Femur (tissue), 1 donor: ENCODE measurements at places on chromosomes 3 and 15.

DNA sequence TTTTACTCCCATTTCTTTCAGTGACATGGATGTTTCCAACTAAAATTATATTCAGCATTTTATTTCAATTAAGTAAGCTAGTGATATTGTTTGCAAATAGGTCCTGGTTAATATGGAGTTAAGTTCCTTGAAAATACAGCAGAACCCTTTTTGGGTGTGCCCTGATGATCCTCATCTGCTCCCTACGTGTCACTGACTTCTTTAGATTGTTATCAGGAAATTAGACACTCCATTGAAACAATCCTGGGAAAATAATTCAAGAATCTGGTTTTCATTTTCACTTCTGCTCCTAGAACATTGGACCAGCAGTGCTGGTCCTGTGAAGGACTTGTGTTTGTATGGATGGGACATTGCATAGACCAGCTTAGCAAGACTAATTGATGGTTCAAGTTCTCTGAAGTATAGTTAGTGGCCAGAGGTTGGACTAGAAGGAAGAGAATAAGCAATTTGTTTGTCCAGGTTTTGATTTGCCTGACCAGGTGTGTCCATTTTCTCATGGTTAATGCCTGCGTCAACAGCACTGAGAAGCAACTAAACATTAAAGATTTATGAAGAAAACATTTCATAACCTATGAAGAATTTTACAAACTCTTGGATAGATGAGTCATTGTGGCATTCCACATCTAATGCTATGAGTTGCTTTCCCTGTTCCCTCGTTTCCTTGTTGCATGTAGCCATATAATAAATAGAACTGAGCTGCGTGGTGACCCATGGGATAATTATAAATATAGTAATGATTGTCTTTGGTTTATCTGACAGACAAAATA is 95.8 kb downstream of the ZPLD1 start:
- DNase-seq = no peak

DNA sequence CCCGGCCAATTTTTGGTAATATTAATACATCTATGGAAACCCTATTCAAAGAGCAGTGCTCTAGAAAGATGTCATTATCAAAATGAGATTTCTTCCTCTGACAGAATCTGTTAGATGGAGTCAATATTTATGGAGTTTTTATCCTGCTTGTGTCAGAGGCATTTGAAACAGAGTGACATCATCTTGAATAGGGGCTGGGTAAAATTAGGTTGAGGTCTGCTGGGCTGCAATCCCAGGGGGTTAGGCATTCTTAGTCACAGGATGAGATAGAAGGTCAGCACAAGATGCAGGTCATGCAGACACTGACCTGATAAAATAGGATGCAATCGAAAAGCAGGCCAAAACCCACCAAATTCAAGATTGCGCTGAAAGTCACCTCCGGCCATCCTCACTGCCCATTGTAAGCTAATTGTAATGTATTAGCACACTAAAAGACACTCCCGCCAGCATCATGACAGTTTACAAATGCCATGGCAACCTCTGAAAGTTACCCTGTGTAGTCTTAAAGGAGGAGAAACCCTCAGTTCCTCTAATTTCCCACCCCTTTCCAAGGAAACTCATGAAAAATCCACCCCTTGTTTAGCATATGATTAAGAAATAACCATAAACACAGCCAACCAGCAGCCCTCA is 27.3 kb upstream of the CCDC50 start:
- no peak for DNase-seq

- DNase-seq = no peak
Measured at GRCh38 chr3:155409336-155409735, 115.9 kb upstream of the STRIT1 start.

- DNase-seq = no peak
Measured at GRCh38 chr3:103499132-103499900, 1064.5 kb downstream of the ZPLD1 start.

DNA sequence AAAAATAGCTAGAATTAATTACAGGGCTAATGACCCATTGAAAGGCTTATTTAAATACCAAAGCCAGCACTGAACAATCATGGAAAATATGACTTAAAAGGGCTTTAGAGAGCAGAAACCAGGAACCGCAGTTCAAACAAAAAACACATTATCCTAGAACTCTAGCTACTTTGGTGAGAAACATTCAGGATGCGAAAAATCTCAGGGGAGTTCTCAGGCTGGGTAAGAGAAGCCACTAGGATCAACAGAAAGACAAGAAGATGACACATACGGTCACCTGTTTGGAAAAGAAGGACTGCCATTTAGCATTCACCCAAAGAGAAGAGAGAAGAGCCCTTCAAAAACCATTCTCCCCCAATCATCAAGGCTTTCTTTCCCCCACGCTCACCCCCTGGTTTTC is 75.6 kb upstream of the ICE2 start:
- no peak for DNase-seq

- no peak for DNase-seq
Measured at GRCh38 chr15:92579486-92579885, 76.1 kb downstream of the FAM174B start.

GRCh38 chr15:58923696-58924300 is 9.7 kb downstream of the SLTM start:
- no peak for DNase-seq

- DNase-seq = no peak
Measured at GRCh38 chr15:84844964-84845363, 27.8 kb downstream of the ALPK3 start.

DNA sequence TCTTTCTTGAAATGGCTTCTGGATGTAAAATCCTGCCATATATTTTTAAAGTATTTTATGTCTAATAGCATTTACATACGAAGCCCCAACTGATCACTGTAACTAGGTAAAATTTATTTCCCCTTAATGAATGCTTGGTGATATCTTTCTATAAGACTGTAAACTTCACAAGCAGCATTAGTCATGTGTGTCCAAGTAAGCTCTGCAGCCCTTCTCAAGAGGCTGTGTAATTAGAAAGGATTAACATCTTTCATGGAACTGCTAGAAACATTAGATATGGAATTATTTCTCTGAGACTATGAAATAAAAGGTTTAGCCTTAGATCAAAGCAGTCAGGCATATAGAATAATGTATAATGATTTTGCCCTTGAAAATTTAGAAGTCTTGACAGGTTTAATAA is 143.3 kb downstream of the EPHA3 start:
- DNase-seq = no peak

DNA sequence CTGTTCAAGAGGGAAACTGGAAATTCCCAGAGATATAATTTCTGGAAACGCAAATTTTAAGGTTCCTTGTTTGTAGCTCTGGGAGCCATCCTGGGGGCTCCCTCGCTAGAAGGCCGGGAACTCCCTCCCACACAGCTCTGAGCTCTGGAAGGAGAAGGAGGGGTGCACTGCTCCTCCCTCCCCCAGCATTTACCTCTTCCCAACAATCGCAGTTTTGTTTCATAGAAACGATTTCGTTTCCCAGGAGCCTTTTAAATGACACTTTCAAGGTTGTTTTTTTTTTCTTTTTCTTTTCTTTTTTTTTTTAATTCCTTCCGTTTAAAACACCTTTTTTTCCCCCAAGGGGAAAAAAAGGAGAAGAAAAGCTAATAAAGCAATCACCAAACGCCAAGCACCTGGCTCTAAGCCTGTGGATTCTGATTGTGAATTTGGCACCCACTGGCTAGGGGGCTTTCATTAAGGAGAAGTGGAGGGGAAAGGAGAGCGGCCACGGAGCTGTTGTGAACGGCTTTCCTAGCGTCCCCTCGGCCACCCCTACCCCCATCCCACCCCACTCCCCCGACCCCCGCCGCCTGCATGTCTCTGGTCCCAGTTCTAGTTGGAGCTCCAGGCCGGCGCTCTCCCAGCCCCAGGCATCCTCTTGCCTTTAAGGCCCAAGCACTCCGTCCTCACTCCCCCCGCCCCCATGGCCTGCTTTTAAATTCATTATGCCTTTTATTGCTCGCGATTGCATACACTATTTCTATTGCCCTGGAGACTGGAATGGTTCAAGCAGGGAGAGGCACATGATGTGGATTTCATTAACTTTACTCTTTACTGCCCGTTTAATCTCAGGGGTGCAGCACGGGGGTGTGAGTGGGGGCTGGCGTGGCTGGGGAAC is 13.6 kb upstream of the CCDC33 start:
- DNase-seq = no peak

DNA sequence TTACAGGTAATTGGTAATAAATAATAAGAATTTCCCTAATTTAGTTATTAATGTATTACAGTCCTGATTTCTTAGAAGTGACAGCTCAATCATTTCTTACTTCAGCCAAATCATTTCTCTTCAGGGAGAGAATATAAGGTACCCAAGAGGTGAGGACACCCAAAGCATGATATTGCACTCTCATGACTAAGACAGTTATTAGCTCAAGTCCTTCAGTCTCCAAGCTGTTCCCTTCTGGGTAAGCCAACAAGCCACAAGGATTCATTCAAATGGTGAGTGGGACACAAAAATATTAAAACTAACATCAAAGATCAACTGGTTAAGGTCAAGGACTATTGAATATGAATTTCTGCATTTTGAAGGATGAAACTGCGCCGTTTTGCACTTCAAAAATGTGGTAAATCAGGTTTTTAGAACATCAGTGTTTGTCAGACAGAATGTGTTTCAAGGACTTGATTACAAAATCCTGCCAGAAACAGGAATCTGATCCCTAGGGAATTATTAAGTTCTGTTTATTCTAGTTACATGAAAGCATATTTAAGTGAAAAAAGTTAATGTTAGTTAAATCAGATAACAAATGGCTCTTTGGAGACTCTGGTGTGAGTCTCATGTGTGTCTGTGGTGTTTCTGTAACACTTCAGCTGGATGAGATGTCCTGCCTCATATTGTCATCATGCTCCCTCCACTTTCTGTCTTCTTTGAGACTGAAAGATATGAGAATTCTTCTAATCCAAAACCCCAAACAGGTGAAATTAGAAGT is 101.7 kb upstream of the COL8A1 start:
- DNase-seq = no peak

GRCh38 chr3:151923901-151924300 is 50.5 kb downstream of the SUCNR1 start:
- no peak for DNase-seq

DNA sequence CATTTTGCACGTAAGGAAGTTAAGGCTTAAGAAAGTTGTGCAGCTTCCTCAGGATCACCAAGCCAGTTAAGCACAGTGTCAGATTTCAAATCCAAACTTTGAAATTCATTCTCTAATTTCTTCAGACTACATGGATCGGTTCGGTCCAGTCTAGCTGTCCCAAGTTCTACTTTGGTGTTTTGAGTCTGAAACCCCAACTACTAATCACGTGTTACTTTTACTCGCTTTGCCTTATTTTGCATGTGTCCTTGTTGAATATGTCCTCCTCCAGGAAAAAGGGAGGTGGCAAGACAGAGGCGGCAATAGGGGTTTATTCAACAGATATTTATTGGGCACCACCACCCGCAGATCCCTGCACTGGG is 522 bp upstream of the GXYLT2 start:
- DNase-seq = no peak

DNA sequence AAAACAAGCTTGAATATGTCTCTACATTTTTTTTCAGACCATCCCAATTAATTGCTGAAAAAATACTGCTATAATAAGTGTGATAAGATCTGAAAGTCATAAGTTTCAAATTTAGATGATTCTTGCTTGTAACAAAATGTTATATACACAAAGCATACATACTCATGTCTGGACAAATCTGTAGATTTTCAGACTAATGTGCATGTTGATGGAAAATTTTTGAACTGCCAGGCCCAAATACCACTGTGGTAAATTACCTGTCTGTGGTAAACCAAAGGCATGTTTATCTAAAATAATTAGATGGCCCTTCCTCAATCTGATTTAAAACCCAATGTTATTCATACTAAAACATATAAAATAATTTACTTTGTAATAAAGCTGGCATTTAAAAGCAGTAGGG is 31.7 kb upstream of the CLDN16 start:
- no peak for DNase-seq

GRCh38 chr3:37824090-37824953 is 37.4 kb upstream of the CTDSPL start:
- no peak for DNase-seq

DNA sequence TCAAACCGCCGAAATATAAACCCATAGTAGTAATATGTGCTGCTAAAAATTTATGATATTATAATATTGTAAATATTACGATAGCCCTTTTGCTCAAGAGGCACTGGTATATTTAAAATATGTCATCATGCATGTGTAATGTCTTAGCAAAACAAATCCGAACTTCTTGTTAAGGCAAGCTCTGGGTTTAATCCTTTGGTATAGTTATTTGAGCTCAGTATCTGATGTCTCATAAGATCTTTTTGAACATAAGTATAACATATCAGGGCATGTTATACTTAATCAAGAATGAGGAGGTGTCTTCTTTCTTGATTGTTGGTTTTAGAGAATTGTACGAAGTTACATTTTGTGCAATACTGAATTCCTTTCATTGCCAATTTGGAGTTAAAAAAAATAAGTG is 154.1 kb upstream of the CBLB start:
- DNase-seq = no peak

- no peak for DNase-seq
Measured at GRCh38 chr3:150454622-150455021, 46.5 kb downstream of the TSC22D2 start.

GRCh38 chr3:52280050-52280461 is 1.6 kb upstream of the WDR82 start:
- DNase-seq = no peak

- DNase-seq = no peak
Measured at GRCh38 chr3:102466001-102466400, 31.2 kb downstream of the ZPLD1 start.

DNA sequence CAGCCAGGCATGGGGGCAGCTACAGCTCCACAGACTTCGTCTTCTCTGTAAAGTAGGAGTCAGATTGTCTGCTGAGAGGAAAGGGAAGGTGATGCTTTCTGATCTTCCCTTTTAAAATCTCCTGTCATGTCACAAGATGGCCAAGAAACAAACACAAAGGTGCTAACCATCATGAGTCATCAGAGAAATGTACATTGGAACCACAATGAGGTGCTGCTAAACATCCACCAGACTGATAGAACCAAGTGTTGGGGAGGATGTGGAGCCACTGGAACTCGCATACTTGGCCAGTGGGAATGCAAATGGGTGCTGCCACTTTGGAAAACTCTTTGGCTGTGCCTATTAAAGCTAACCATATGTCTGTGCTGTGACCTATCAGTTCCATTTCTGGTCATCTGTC is 268.8 kb downstream of the SLCO3A1 start:
- no peak for DNase-seq

DNA sequence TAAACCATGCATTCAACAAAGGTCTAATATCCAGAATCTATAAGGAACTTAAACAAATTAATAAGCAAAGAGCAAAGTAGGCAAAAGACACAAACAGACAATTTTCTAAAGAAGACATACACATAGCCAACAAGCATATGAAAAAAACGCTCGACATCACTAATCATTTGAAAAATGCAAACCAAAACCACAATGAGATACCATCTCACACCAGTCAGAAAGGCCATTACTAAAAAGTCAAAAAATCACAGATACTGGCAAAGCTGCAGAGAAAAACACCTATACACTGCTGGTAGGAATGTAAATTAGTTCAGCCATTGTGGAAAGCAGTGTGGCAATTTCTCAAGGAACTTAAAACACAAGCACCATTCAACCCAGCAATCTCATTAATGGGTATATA is 53.8 kb downstream of the FSIP1 start:
- no peak for DNase-seq
